ENCODE measurements at places on chromosomes 5 and 9.
A peak's percentile ranks its signal among the peaks of the same experiment; 100 is the strongest.

DNA sequence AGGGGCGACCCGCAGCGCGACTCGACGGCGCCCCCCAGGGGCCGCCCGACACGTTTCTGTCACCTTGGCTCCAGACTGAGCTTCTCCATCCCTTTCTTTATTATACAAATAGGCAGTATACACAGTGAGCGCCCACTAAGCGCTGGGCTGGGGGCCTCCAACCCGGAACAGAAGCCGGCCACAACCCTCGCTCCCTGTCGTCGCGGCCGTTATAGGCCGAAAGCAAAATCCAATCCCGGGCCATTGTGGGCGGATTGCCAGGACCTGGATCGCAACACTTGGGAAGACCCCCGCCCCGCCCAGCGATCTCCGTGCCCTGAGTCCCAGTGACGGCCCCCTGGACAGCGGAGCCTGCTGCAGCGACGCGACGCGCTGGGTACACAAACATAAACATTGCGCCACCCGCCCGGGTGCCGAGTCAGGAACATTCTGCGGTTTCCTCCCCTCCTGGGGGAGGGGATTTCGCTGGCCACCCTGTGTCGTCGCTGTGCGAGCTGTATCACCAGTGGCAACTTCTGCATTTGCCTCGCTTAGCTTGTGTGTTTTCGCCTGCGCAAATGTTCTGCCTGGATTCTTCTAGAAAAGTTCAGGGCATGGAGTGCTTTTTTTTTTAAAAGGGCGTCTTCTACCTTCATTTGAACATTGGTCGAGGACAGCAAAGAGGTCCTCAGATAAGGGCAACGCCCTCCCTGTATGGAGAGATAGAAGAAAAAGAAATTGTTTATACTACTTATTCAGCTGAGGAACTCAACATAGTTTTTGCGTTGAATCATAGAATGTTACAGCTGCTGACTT is 1.3 kb upstream of the DUSP1 start:
- DNase-seq = peak; percentile 97

DNA sequence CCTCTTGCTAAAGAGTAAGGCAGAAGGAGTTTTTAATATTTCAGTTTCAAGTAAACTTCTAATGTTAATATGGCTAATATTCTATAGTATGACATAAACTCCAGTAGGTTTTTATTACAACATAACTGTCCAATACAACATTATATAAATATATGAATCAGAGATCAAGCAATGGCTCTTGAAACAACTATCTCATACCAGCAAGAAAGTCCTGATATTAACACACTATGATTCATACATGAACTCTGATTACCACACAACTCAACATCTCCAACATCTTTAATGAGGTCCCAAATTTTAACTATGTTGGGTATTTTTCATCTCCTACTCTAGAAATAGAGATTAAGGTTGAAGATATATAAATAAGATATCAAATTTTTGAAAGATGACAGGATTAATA is 878.3 kb downstream of the TLE1 start:
- peak; percentile 73 for DNase-seq

- no peak for DNase-seq
Observed at GRCh38 chr9:123035791-123036190, 2.3 kb downstream of the GPR21 start.

DNA sequence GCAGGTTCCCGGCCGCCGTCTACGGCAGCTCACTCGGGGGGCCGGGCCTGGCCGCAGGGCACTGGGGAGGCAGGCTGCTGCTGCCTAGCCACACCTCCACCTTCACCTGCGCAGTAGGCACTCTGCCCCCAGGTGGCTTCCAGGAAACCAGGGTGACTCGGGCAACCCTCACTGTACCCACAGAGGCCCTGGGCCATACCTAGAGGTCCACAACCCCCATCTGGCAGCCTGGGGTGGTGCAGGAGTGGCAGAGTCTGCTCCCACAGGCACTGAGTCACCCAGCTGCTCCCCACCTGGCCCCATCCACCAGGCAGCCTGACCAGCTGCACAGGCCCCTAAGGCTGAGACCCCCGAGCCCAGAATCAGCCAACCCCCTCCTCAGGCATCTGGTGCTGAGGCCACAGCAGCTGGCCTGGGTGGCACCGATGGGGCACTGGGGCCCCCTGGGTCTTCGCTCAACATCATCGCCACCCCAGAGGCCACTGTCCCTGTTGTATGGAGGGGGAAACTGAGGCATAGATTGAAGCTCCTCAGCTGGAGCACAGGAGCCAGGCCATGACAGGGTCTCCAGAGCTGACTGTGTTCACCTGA is 70.2 kb downstream of the KCNT1 start:
- no peak for DNase-seq

GRCh38 chr5:82406205-82406773 is 128.1 kb upstream of the RPS23 start:
- DNase-seq = peak; percentile 82

DNA sequence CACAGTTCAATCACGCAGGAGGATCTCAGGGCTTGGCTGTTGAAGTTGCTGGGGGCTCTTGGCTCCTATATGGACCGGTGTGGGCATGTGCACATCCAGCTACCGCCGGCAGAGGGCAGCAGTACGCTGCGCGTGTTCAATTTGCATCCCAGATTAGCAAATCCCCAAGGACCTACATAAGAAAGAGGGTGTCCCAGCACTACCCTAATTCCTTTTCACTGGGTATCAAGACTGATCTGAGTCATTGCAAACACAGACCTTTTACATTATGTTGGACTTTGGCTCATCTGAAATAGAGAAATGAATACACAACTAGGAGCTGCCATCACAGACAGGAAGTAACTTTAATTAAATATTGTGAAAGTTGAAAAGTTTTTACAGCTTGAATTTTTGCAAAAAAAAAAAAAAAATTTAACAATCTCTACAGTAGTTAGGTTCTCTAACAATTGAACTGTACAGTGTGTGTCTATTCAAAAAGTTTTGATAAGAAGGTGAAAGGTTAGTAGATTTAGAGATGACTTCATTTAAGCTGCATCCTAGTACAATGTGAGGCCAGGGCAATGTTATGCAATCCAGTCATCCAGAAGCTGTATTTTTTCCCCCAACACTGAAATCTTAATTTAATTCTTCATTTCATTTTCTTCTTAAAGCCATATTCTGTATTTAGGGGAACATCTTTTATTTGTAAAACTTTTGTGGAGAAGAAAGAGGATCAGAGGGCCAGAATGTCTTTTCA is 404.0 kb downstream of the EBF1 start:
- peak; percentile 47 for DNase-seq

GRCh38 chr5:124662181-124662781 is 84.2 kb downstream of the ZNF608 start:
- DNase-seq = no peak

DNA sequence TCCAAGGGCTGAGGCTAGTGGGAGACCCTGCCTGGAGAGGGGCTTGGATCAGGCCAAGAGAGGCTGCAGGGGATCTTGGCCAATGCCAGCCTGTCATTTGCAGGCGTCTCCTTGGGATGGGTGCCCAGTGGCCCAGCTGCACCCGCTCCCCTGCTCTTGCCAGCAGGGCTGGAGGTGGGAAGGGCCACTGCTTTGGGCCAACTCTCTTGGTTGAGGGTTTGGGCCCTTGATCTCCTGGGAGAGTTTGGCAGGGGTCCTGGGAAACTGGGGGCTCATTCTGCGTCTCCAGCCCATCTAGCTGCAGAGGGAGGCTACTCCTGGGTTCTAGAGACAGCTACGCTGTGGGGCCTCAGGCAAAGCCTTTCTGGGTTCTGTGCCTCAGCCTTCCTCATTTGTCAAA is 10.5 kb downstream of the PSD2 start:
- no peak for DNase-seq
